Cardiac septum (tissue), 1 donor: ENCODE measurements at places on chromosomes 11 and 22. TPM values are rescaled to one million over a fixed set of nuclear protein-coding genes. Genes with fewer than 3 reads are reported as not detected.

The MYEOV gene
- total RNA-seq = not detected

The E2F8 gene
- 4.5 TPM for total RNA-seq

DNA sequence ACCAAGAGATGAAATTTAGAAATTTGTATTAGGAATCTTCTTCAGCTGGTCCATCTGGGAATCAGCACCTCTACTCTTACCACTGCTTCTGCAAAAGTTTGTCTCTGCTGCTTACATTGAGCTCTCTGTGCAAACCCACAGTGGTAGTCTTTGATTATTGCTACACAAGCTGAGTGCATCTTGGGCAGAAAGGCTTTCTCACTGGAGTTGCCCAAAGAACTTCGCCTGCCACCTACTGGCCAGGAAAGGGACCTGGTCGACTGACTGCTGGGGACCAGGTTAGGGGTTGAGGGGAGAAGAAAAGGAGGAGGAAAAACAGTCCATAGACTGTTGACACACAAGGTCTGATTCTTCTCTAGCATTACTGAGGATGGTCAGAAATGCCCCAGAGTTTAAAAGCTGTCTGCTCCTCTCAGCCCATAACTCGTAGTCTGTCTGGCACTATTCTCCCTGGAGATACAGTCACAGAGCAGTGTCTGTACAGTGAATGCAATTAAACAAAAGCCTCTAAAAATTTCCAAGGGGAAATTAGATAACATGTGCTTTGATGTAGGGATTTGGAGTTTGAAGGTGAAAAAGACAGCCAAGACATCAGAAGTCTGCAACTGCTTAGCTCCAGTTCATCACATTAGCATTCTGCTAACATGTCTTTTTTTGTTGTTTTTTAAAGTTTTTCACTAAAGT, 215.0 kb upstream of the CTSC start:
- no peak for DNase-seq

The APOL5 gene
- not detected for total RNA-seq

GRCh38 chr11:95925011-95925410, 1.1 kb upstream of the MTMR2 start:
- no peak for DNase-seq

GRCh38 chr11:23976426-23976825, 520.4 kb upstream of the LUZP2 start:
- no peak for DNase-seq

GRCh38 chr11:71977743-71978418, 20.8 kb upstream of the IL18BP start:
- no peak for DNase-seq

DNA sequence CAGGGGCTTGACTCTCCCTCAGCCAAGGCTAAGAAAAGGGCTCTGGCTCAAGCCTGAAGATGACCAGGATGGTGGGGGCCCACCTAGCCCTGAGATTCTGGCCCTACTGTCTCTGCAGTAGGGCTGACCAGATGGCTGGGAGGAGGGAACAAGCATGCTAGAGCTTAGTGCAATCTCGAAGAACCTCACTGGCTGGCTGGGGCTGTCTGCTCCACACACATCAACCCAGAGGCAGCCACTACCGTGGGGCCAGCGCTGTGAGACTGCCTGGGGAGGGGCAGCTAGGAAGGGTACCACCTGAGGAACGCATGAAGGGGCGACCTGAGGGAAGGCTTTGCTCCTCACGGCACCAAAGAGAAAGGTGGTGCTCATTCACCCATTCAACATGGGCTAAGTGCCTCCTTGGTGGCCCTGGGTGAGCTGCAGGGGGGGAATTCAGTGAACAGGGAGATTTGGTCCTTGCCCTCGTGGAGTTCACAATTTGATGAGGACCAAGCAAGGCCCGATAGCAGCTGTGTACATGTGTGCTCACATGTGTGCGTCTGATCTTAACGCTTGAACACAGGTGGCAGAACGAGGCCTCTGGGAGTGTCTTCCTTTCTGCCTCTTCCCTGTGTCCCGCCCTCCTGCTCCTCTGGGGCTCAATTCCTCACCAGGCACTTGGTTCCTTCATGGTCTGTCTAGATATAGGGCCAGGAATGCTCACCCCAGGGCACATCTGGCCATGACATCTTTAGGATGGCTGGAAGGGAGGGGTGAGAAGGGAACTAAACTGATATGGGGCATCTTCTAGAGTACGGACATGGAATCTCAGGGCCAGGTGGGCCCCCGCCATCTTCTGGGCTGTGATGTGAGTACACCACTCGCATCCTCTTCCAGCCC, 102.3 kb upstream of the PITPNB start:
- DNase-seq = peak; percentile 66

- DNase-seq = no peak
Measured at GRCh38 chr11:133501643-133502539, 30.4 kb downstream of the OPCML start.

- DNase-seq = no peak
Measured at GRCh38 chr11:87355596-87355995, 317.9 kb downstream of the TMEM135 start.

DNA sequence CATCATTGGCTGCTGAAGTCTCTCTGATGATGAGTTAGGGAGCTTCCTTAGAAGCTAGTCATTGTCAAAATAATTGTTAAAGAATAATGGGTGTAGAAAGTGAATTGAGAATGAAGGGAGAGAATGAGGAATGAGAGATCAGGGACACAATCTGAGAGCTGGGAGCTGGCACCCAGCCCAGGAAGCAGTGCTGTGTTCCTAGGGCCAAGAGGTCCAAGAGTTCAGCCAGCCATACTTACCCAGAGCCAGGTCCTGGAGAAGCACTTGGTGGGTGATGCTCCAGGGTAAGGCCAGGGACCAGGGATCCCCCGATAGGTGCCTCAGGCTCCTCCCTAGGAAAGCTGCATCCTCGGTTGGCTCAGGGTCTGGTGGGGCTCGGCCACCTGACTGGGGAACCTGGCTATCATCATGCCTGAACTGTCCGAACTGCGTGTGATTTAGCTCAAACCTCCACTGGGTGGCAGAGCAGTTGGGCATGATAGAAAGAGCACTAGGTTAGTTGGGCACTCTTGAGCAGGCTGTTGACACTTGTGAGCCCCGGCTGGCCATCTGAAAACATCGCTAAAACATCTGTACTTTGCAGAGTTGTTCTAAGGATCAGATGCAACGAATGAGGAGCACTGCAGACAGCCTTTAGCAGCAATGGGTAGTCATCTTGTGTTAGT, 123.9 kb upstream of the NCAM1 start:
- DNase-seq = no peak

- DNase-seq = peak; percentile 97
Measured at GRCh38 chr11:777288-778255, at the start of gene GATD1. Gene GATD1, minus strand, starts transcription at chr11:777487. Its CDS starts 25 bp downstream, at chr11:777462.

DNA sequence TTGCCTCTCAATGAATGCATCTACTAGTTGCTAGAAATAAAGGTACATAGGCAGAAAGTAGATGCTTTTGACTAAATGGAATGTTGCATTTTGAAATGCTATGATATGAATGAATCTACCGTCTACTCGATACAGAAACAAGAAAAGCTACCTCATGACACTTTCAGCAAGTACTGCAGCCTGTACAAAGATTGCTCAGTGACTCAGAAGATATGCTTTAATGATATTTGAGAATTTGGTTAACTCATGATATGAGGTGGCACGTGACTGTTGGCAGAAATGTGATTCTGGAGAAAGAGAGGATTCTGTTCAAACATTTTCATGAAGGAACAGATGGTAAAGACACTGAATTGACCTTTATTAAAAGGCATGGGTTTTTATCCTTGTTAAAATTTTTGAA, 76.0 kb downstream of the HSD17B12 start:
- DNase-seq = no peak

DNA sequence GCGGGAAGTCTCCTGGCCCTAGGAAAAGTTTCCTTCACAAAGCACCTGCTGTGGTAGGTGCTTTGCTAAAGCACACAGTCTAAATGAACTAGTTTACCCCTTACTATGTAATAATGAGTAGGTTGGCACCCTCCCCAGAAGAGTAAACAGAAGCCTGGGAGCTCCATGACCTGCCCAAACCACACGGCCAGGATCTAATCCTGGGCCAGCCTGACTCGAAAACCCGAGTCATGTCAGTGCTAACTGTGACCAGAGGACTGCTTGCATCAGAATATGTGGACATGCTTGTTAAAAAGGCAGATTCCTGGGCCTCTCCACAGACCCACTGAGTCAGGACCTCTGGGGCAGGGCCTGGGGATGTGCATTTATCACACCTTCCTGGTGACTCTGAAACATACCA, 67.7 kb downstream of the PANX1 start:
- DNase-seq = no peak

DNA sequence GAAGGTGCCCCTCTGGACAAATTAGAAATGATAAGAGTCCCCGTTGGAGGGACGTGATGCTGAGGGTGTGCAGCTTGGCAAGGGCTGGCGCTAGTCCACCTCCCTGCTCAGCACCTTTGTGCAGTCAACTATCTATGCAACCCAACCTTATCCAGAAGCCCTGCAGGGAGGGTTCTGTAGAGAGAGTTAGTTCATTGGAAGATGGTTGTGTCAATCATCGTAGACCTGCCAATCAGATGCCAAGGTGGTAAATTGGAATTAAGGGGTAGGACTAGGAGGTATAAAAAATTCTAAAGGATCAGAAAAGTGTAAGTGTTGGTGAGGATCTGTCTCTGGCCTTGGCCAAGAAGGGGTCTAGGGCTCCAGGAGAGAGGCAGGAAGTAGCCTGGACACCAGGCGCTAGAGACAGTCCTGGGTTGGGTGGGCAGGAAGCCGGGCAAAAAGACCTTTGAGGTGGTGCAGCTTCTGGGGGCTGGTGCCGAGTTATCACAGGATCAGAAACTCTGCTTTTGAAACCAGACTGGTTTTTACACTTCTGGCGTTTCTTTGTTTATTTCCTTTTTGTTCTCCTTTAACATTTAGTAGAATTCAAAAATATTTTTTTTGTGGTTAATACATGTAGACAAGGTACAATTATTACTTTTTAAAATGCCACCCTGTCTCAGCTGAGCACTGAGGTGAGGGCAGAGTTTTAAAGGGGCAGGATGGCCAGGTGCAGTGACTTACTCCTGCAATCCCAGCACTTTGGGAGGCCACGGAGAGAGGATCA, 1.6 kb downstream of the C1QTNF6 start:
- no peak for DNase-seq

GRCh38 chr11:134120143-134120850, 51.4 kb downstream of the JAM3 start:
- DNase-seq = peak; percentile 78

DNA sequence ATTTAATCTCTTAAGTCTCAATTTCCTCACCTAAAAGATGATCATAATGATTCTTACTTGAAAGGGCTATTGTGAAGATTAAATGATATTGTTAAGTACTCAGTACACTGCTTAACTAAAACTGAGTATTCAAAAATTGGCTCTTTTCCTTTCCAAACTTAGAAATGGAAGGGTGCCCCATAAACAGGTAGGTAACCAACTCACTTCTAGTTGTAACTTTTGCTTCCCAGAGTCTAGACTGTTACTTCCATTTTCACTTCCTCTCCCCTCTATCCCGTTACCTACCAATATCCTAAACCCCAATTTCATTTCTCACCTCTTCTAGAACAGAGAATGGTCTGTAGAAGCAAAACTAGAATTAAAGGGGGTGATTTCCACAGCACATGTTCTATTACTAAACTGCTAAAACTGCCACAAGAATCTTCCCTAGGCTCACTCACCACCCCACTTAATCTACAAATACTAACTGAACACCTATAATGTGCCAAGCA, 50.0 kb downstream of the RRAS2 start:
- DNase-seq = no peak

DNA sequence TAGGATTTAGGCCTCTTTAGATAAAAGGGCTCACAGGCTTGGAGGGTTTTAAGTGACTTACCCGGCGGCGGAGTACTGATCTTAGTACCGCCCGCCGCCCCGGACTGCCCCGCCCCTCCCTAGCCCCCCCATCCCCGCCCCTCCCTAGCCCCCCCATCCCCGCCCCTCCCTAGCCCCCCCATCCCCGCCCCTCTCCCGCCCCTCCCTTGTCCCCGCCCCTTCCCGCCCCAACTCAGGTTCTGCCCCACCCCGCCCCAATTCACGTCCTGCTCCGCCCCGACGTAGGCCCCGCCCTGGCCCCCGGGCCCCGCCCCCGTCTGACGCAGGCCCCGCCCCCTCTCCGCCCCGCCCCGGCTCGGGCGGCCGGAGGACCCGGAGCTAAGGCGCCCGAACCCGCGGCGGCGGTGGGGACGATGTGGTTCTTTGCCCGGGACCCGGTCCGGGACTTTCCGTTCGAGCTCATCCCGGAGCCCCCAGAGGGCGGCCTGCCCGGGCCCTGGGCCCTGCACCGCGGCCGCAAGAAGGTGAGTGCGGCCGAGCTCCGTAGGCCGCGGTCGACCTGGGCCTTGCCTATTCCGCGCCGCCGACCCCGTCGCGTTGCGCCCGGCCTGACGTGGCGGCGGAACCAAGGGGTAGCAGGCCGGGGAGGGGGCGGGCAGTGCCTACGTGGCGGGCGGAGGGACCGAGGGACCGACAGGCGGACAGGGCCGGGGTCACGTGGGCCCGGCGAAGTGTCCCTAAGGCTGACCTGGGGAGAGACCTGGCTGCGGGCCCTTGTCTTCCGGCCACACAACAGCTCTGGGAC, at the start of gene SCYL1:
Gene SCYL1 (plus strand): TSS at position 343 of the 805 bp plus-strand sequence. CDS start 71 bp downstream, at position 414.
- peak; percentile 95 for DNase-seq

The RFPL1 gene
- total RNA-seq = not detected

The PRG3 gene
- not detected for total RNA-seq

DNA sequence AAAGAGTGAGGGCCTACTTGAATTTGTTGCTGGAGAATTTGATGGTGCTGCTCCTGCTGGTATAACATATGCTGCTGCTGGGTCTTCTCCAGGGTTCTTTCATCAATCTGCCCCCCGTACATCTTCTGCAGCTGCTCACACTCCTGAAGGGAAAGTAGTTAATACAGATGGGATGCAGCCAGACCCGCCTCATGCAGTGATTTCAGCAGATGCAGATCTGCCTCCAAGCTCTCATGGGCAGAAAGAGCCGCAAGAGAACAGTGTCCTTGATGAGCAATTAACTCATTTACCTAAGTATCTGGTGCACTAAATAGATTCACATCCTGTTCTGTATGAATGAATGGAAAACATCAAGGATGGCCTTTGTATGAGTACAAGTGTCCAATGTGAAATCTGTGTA, 24.8 kb upstream of the APOA1 start:
- no peak for DNase-seq

The C11orf65 gene
- total RNA-seq = 0.62 TPM

DNA sequence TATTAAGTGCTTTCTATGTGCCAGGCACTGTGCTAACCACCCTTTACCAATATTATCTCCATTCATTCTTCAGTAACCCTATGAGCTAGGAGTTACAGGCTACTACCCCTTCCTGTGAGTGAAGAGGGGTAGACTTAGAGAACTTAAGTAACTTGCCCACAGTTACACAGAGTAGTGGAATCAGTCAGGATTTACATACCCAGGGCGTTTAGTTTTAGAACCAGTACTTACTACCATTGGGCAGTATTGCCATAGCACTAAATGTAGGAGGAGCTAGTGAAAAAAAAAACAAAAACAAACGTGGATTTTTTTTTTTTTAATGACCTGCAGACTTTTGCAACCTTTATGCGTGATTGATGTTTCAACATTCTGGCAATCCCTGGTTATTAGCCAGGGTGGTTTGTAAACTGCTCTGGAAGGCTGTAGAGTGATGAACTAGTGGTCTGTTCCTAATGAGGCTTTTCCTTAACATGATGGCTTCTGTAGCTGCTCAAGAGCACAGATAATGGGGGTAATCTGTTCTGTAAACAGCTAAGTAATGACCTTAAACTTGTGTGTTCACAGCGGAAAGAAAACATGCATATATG, 11.4 kb downstream of the TBCEL start:
- DNase-seq = no peak
